Peyer's patch (tissue), 4 donors: ENCODE measurements at places on chromosomes 4 and X. TPM values are rescaled to one million over a fixed set of nuclear protein-coding genes. Genes with fewer than 3 reads are reported as not detected.

IL2 gene
- total RNA-seq, result not detected

SUPT20HL1 gene
- total RNA-seq, result not detected

TMEM271 gene
- total RNA-seq, result not detected

ANK2 gene
- 15.1 TPM for total RNA-seq

PPBP gene
- not detected for total RNA-seq

GRCh38 chrX:115138040-115138439 is 51.2 kb upstream of the RBMXL3 start:
- no peak for DNase-seq

GRCh38 chr4:89492581-89493071 is 185.0 kb upstream of the GPRIN3 start:
- DNase-seq, result no peak

- DNase-seq, result no peak
Measured at GRCh38 chr4:93201471-93202096, 627.0 kb upstream of the ATOH1 start.

DNA sequence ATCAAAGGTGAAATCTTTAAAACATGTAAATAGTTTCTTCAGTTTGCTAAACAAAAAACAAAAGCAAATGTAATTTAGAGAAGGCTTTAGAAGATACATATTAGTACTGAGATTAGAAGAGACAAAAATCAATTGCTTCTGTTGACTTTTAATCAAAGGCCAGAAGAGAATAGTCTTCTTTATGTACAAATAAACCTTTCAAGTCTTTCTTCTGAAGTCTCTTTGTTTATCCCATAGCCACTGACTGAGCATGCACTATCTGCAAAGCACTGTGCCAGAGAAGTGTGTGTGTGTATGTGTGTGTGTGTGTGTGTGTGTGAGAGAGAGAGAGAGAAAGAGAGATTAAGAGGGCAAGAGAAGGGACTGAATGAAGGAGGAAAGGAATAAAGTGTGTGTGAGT is 198.4 kb downstream of the GLUD2 start:
- no peak for DNase-seq

- no peak for DNase-seq
Measured at GRCh38 chr4:26273616-26273980, 47.2 kb upstream of the RBPJ start.

- no peak for DNase-seq
Measured at GRCh38 chr4:104967034-104967401, 179.7 kb upstream of the TET2 start.

DNA sequence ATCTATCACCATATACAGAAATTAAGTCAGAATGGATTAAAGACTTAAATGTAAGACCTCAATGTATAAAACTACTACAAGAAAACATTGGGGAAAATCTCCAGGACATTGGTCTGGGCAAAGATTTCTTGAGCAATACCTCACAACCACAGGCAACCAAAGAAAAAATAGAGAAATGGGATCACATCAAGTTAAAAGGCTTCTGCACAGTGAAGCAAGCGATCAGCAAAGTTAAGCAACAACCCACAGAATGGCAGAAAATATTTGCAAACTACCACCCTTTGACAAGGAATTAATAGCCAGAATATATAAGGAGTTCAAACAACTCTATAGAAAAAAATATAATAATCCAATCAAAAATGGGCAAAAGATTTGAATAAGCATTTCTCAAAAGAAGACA is 236.9 kb upstream of the EMCN start:
- no peak for DNase-seq

GRCh38 chr4:60588556-60588955 is 611.6 kb upstream of the ADGRL3 start:
- no peak for DNase-seq

DNA sequence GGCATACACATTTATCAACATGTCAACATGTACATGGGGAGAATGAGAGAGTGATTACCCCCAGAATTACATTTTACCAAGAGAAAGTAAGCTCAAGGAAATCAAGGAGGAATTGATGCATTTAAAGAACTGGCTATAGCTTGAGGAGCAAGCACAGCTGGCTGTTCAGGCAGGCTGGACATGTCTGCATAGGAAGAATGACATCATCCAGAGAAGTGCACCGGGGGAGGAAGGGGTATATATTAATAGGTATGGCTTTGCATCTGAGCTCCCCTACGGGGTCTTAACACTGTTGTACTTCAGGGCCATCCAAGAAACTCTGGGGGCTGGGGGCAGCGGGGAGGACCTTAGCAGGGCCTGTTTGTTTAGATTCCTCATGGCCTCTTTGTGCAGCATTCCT is 222.4 kb upstream of the VCX start:
- DNase-seq, result no peak

DNA sequence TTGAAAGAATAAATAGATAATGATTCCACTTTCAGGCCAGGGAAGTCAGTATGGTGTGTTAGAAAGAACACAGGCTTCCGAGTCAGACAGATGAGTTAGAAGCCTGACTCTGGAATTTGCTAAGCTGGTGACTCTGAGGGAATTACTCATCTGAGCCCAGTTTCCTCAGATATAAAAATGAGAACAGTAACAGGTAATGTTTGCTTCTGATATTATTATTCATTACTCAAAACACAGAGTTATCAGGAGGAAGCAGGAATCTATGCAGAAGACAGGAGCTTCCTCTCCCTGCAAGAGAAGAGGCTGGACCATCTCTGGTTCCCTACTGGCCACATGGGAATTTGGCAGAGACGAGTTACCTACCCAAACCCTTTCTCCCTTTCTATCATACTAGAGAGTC is 163.1 kb downstream of the EVC2 start:
- no peak for DNase-seq

DNA sequence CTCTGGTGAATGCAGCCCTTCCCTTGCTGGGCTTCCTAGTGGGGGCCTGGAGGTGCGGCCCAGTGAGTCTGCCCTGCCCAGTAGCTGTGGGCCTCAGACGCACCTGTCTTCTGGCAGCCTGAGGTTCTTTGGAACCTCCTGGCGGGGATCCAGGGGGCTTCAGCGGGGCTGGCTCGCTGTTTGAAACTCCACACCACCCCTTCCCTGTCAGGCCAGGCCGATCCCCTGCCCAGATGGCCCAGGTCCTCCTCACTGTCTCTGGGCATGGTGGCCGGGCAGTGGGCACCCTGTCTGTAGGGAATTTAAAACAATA is 10.7 kb upstream of the NKX1-1 start:
- DNase-seq, result peak; percentile 29

DNA sequence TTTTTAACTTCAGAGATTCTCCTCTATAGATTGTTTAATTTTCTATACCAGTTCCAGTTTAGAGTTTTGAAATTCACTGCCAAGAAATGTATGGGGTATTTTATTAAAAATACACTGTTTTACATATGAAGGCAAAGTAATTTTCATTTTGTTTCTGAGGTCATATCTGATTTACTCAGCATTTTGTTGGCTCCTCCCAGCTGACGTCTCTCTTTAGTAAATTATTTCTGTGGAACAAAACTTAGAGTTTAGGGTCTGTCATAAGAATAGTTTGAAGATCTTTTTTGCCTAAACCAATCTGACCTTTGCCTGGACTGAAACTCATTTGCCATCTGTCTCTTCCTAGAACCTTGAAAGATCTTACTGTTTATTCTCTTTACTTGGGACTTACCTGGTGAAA is 16.9 kb downstream of the FNIP2 start:
- DNase-seq, result no peak

DNA sequence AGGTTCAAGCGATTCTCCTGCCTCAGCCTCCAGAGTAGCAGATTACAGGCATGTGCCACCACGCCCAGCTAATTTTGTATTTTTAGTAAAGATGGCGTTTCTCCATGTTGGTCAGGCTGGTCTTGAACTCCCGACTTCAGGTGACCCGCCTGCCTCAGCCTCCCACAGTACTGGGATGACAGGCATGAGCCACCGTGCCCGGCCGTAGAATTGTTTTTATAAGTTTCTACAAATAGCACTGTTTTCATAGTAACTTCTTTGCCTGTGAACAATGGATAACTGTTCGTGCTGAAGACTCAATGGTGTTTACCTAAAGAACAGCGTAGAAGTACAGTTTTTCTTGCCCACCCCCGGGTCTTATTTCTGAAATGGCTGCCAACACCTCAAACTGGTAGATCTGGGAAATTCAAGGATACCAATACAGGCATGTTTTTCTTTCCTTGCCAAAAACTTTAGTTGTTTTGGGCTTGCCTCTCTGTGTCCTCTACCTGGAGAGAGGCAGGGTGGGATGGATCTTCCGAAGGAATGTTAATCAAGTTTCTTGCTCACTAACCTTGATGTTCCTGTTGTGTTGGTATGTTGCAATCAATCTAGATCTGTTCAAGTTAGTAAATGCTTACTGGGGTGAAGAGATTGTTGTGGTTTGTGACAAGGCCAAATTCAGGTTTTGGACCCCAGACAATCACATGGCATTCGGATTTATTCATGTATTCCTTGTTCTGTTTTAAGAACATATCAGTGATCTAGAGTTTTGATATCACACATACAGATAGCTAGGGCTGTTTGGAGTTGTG is 2.8 kb upstream of the RUFY3 start:
- DNase-seq, result no peak
